AG08395 (cell line): ENCODE measurements at places on chromosomes 3 and 15.

DNA sequence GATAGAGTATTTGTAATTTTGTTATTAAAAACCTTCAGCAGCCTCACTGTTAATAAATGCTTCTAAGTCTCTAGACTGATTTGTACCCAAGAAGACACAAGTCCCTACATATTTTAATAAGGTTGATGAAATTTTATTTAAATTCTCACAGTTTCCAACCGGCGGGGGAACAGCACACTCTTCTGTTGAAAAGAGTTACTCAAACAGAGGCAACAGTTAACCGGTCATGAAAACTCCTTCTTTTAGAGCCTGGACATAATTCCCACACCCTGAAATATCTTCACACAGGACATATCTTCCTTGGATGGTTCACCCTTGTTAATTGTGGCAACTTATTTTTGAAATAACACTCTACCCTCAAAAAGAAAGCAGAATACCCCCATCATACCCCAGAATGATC lies 278.8 kb downstream of the FOXP1 start:
- no peak for DNase-seq

DNA sequence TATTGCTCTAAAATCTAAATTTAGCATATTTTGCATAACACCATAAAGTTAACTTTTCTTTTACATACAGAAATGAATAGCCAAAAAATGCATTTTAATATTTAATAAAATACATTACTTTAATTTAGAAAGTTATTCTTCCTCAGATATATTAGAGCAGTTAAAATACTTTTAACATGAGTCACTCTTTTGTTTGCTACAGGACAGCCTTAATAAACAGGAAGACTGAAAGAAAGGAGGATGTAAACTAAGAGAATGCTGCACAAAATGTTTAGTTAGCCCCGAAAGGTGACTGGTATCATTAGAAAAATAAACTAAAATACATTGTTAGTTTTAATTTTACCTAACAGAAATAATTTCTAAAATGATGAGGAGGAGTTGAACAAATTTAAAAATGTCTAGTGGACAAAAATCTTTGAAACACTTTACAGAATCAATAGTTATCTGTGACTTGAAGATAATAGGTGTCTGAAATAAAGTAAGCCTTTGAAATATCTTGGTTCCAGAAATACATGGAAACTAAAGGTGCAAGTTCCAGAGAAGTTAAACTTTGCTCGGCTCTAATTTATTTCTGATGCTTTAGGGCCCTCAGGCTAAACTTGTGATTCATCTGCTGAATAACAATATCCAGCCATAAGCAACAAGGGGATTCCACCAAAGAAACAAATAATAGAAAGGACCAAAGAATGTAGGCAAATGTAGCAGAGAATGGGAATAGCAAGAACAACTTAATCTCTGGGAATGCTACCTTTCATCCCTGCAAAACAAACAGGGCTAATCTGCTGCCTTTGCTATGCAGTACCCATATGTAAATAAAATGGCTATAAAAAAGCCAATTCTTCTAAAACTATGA lies 138.3 kb upstream of the UBP1 start:
- peak; percentile 25 for DNase-seq

- DNase-seq: no peak
Measured at GRCh38 chr15:67607329-67607728, 64.8 kb downstream of the MAP2K5 start.

- no peak for DNase-seq
Measured at GRCh38 chr3:9147215-9147895, 102.1 kb downstream of the SRGAP3 start.

GRCh38 chr3:184289426-184289938 lies 9.6 kb upstream of the PSMD2 start:
- DNase-seq: peak; percentile 74

GRCh38 chr3:123149525-123149924 lies 52.2 kb upstream of the SEC22A start:
- no peak for DNase-seq

DNA sequence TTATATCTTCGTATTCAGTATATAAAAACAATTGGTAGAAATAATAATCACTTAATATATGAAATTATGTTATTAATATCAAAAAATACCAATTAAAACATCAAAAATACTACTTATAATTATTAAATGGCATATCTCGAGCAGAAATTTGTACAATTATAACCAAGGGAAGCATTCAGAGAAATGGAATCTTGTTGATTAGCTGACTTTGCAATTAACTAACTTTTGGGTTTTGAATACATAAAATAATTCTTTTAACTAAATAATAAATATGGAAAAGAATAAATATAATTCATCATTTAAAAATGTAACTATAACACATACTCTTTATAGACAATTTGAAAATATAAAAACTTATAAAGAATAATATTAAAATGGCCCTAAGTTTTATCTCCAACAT lies 160.2 kb upstream of the LRRN1 start:
- no peak for DNase-seq

- DNase-seq: no peak
Measured at GRCh38 chr3:111336511-111336910, 205.5 kb upstream of the CD96 start.
